ENCODE measurements at places on chromosomes 11 and 22. TPM values are rescaled to one million over a fixed set of nuclear protein-coding genes. Genes with fewer than 3 reads are reported as not detected.

DNA sequence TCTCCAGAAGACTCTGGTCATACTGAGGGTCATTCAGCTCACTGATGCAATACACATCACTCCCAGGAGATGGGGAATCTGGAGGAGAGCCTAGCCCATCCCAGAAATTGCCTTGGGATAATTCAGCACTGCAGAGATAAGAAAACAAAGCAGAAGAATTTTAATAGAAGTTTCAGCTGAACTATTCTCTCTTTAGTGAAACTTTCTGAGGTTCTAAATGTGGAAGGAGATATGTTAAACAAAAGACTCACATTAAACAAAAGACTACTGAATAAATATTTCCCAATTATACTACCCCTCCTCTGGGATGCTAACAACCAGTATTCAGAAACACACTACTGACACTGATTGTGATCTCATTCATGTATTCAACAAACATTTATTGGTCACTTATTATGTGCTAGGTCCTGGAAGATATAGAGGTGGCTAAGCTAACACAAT is 47.8 kb downstream of the C2CD3 start:
- DNase-seq, result no peak

DNA sequence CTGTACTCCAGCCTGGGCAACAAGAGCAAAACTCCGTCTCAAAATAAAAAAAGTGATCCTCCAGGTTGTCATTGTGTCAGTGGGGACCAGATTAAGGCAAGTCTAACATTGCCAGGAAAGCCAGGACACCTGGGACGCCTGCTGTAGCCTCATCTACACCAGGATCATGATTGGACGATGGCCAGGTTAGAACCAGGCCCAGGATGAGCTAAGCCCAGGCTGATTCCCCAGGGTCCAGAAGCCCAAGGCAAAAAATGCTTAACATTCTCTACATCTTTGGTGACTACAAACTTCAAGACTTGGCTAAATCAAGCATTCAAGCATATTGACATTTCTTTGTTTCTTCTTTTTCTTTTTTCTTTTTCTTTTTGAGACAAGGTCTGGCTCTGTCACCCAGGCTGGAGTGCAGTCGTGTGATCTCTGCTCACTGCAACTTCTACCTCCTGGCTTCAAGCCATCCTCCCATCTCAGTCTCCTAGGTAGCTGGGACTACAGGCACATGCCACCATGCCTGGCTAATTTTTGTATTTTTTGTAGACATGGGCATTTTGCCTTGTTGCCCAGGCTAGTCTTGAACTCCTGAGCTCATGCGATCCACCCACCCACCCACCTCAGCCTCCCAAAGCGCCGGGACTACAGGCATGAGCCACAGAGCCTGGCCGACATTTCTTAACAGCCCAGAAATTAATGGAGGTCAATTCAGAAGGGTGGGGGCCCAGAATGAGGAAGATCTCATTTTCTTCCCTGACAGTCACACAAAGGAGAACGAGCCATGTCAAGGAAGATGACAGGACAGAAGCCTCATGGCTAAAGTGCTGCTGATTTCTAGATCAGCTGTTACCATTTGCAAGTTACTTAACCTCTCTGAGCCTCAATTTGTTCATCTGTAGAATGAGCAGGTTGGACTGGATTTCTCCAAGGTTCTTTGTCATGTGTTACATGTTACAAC is 12.5 kb upstream of the PTPRJ start:
- DNase-seq, result no peak

OVCH2 gene
- not detected for total RNA-seq

DNA sequence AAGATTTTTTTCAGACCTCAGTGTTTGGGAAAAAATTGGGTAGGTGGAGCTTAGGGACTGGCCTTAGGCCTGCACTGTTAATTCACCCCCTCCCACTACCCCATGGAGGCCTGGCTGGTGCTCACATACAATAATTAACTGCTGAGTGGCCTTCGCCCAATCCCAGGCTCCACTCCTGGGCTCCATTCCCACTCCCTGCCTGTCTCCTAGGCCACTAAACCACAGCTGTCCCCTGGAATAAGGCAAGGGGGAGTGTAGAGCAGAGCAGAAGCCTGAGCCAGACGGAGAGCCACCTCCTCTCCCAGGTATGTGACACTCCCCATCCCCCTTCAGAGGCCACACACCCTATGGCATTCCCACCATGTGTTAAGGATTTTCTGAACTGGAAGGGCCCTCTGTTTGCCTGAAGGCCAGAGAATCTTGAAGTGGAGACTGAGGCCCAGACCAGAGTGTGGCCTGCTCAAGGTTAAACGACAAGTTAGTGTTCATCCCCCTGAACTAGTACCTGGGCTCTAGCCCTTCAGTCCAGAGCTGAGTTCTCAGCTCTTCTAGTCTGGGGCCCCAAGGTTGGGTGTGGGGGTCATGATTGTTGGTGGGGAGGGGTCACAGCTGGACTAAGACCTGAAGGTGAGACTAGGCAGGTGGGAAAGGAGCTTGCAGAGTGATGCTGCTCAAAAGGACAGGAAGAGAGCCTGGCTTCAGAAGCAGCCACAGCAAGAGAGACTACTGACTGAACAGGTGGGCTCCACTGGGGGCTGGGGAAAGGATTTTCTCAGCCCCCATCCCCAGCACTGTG is 2.3 kb upstream of the FOLR1 start:
- no peak for DNase-seq

TEX12 gene
- total RNA-seq, result 1.5 TPM

GRCh38 chr11:72230764-72231365 is 6.3 kb downstream of the INPPL1 start:
- DNase-seq, result peak; percentile 63

LRRC10B gene
- total RNA-seq, result 0.71 TPM

DNA sequence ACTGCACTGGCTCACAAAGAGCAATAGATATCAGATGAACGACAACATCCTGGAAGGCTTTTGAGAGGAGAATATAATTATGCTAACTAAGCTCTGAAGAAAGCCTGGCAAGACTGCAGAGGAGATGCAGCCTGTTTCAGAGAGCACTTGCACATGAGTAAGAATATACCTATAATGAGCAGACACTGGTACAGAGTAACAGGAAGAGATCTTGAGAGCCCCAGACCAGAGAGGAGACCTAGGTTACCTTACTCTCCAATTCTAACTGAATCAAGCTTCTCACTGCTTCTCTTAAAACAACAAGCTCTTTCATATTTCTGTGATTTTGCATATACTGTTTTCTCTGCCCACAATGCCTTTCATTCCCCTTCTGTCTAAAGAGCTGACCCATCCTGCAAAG is 66.5 kb downstream of the FAM168A start:
- DNase-seq, result no peak

DNA sequence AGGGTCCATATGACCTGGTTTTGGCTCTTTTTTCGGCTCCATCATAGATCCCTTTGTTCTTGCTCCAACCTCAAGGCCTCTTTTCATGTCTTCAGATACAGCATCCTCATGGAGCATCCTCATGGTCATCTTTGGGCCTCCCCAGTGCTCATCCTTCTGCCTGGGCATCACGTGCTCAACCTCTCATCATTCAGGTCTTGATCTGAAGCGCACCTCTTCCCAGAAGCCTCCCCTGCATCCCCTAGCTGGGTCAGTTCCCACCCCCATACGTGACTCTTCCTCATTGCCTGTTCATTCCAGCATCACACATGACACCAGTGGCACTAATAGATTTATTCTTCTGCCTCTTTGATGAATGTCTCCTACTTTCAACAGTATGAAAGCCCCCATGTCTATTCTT is 192.2 kb downstream of the MIAT start:
- DNase-seq, result no peak

- DNase-seq, result no peak
Measured at GRCh38 chr11:7089328-7090251, 792 bp downstream of the RBMXL2 start.

PVALB gene
- total RNA-seq, result not detected

DNA sequence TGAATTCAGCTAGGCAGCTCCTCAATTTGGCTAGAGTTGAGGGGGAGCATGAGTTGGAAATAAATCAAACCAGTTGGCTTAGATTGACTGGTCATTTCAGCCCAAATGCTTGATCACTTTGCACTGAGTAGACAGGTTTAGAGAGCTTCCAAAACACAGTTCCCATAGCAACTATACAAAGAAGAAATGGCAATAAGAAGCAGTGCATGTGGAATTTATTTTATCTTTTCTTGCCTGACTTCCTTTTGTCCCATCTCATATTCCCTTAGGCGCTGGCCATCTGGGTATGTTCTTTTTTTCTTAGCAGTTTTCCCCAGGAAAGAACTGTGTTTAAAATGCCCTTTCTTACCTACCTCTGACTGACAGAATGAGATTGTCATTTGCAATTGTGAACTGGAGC is 38.7 kb upstream of the C11orf87 start:
- no peak for DNase-seq

CHRNA10 gene
- total RNA-seq, result not detected

DNA sequence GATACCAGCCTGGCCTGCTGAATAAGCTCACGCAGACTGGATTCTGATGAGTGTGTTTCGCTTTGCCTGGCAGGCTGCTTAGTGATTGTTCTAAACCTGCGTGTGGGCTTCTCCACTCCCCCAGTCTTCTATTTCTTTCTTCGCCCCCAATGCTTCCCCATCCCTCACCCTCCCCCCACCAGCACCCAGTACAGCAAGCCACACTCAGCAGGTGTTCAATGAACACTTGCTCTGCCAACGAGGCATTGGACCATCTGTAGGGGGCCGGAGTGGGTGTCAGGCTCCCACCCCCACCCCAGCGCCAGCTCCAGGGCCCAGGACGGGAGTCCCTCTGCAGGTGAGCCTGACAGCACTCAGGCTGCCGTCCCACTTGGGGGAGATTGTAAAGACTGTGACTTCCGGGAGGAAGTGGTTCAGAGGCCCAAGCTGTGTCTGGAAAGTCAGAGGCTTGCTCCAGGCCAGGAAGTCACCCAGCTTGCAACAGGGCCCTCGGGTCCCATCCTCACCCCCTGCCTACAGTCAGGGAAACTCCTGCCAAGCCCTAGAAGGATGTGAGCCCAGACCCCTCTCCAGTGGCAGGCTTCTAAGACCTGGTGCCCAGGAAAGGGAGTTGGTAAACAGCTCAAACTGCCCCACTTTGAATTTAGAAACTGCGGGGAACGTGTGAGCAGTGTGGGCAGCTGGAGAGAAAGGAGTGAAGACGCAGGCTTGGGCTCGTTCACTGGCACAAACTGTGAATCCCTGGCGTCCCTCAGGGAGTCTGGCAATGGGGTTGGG is 66.3 kb upstream of the PRDM11 start:
- no peak for DNase-seq

- no peak for DNase-seq
Measured at GRCh38 chr11:107928767-107929507, 689 bp downstream of the RAB39A start.

- no peak for DNase-seq
Measured at GRCh38 chr11:110909336-110909735, 197.1 kb upstream of the ARHGAP20 start.

DNA sequence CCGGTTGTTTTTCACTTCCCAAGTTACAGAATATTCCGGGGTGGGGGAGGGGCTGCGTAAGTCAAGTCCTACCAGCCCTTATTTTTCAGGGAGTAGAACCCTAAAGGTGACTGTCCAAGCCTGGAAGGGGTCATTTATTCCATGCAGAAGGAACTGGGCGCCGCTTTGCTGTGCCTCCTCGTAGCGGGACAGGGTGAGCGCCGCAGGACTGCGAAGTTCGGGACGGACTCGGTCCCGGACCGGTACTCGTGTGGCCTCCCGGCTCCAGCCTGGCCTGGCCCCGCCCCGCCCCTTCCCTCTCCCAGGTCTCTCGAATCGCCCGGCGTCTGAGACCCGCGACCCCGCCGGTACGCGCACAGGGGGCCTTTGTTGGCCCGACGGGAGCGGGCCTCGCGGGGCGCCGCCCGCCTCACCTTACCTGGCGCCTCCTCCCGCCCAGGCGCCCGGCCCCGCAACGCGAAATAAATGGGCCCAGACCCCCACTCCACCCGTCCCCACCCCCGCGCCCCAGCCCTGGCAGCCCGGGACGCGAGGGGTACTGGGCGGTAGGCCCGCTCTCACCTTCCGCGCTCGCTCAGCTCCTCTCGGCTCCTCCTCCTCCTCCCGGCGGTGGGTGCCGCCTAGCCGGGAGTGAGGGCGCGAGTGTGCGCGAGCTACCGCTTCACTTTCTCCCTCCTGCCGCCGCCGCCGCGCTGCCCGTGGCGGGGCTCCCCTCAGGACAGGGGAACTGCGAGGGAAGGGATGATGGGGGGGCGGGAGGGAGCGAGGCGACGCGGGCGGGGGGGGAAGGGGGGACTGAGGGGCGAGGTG is 698 bp downstream of the PAK1 start:
- DNase-seq, result peak; percentile 72

- peak; percentile 83 for DNase-seq
Measured at GRCh38 chr22:44625981-44626687, 75.9 kb upstream of the PRR5 start.

- no peak for DNase-seq
Measured at GRCh38 chr11:36354221-36355003, 58.3 kb downstream of the PRR5L start.

DNA sequence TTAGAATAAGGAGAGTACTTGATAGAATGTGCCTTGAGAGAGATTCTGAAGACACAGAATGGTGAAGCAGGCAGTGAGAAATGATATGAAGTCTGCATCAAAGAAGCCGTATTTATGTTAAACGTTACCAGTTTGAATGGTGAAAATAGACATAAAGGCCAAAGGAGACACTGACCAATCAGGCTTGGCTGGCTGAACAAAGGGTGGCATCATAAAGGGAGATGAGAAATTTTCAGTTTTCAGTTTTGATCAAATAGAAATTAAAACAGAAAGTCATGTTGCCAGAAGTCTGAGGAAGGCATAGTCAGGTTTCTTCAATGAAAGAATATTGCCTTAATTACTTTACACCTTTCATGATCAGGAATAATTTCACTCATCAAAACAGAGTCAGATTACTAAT is 6.6 kb downstream of the OR51F1 start:
- no peak for DNase-seq

DNA sequence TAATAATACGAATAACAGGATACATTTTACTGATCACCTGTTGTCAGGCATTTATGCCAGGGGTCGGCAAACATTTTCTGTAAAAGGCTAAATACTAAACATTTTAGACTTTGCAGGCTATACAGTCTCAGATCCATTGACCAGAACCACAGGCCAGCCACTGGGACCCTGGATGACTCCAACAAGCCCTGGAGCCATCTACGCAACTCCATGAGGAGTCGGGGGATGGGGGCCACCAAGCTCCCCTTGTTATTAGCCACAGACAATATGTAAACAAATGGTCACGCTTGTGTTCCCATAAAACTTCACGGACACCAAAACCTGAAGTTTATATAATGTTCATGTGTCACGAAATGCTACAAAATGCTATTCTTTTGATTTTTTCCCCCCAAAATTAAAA is 54.4 kb upstream of the EMID1 start:
- DNase-seq, result peak; percentile 26

EML3 gene
- total RNA-seq, result 26.3 TPM

SAA4 gene
- not detected for total RNA-seq

GGT5 gene
- total RNA-seq, result 15.3 TPM

Measured in sigmoid colon (tissue), 7 donors.